ENCODE measurements at places on chromosomes 11 and 22.
A peak's percentile ranks its signal among the peaks of the same experiment; 100 is the strongest.

GRCh38 chr11:40215556-40215955 lies 1243.9 kb downstream of the LRRC4C start:
- DNase-seq = no peak

- no peak for DNase-seq
Measured at GRCh38 chr22:38029370-38029769, 27.8 kb upstream of the PICK1 start.

DNA sequence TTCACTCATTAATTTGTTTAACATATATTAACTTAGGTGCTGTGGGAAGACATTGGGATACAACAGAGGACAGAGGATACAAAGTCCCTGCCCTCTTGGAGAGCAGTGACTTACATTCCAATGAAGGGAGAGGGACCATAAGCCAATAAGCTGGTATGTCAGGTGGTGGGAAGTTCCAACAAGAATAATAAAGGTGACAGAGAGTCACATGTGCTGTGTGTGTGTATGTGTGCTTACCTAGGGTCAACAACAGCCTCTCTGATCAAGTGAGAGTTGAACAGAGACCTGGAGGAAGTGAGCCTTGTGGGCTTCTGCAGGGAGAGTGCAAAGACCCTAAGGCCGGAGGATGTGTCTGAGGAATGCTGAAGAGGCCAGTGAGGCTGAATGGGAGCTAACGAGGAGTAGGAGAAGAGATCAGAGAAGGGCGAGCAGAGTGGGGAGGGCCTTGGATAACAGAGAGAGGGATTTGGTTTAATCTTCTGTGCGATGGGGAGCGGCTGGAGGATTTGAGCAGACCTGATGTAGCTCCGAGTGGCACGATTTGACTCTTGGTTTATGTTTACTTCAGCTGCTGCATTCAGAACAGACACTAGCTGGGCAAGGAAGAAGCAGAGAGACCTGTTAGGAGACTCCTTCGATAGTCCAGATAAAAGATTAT lies 35.3 kb downstream of the MAP6 start:
- no peak for DNase-seq

GRCh38 chr11:128271401-128271800 lies 316.0 kb downstream of the ETS1 start:
- peak; percentile 13 for DNase-seq

- no peak for DNase-seq
Measured at GRCh38 chr11:42114927-42115326, 655.5 kb upstream of the LRRC4C start.

GRCh38 chr11:35717043-35717442 lies 54.5 kb downstream of the TRIM44 start:
- DNase-seq = no peak

DNA sequence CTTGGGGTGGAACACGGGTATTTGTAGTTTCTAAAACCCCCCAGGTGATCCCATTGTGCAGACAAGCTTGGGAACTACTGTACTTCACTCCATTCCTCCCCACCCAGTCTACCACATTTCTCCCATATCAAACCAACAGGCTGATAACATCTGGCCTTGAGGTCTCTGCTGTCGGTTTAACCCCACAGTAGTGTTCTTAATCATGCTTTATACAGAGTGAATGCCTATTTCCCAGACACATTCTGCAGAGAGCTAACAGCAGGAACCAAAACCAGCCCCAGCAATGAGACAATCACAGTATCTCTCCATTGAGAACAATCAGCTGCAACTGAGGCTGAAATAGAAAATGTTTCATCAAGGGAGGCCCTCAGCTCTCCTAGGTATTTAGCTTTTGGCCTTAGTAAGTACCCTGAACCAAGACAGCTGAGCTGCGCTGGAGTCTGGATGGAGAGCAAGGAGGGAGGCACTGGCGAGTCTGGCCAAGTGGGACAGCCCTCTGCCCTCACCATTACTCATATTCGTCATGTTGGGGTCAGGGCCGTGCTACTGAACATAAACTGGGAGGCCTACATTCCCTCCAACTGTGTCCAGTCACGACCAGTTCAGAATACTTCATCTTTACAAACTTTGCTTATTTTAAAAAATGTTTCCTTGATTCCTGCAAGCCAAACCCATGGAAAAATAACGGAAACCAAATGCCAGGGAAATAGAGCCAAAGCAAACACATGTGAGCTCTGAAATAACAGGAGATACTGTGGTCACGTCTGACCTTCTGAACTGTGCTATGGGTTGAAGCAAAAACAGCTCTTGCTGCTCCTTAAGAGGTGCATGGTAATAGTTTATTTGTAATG lies 81.0 kb downstream of the CCDC34 start:
- peak; percentile 46 for DNase-seq

DNA sequence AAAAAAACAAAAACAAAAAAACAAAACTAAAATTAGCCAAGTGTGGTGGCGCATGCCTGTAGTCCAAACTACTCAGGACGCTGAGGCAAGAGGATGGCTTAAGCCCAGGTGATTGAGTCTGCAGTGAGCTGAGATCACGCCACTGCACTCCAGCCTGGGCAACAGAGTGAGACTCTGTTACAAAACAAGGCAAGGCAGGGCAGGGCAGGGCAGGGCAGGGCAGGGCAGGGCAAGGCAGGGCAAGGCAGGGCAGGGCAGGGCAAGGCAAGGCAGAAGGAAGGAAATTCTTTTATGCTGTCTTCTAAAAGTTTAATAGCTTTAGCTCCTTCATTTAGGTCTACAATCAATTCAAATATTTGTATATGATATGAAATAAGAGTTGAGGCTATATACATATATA lies 50.1 kb upstream of the RASSF10 start:
- no peak for DNase-seq

GRCh38 chr11:122293296-122294023 lies 177.4 kb upstream of the BLID start:
- no peak for DNase-seq

DNA sequence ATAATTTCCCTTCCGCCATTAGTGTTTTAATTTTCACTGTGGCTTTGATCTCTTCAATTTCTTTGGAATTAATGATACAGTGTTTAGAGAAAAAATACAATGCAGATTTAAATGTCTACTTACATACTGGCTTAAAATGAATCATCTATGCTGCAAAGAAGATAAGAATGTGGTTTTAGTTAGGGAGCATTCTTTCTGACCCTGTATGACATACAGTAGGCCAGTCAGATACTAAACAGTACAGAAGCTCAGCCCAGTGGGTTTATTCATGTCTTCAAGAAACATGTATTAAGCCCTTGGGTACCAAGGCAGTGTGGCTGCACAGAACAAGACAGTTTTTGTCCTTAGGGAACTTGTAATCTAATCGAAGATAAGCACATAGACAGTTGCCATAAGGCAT lies 268.8 kb downstream of the DDX10 start:
- DNase-seq = peak; percentile 50

GRCh38 chr22:40939202-40939601 lies 12.0 kb upstream of the RBX1 start:
- DNase-seq = no peak

- no peak for DNase-seq
Measured at GRCh38 chr11:61109671-61110070, 7.4 kb downstream of the CD5 start.

DNA sequence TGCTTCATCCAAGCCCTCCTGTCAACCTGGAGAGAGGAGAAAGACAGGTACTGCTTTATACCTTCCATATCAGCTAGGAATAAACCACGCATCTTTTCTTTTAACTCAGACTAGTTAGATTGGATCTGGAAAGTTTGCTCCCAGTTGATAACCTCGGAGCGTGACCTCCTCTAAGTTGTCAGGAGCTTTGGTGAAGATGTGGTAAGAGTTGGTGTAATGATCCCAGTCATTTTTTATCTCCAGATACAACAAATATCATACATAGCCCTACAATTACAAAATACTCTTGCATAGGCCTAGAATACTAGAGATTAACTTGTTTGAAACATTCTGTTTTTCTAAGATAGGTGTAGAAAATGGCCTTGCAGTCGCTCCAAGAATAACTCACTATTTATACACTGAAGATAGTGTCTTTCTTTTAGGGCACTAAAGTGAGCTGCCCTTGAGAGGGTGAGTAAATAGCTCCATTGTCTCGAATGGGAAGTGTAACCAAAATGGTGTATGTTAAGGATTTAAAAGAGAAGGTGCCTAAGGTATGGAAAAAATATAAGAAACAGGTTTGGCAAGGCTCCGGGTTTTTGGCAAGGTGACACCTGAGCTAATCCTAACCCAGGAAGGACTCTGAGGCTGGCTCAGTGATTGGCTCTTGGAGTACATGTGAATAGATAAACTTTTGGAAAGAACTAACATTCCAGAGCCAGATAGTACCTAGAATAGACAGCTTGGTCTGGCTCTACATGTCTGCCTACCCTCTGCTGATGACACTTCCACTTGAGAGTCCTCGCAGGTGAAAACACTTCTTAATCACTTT lies 59.4 kb downstream of the GLYATL1 start:
- DNase-seq = no peak

GRCh38 chr11:128852327-128853023 lies 14.6 kb downstream of the KCNJ1 start:
- no peak for DNase-seq

- no peak for DNase-seq
Measured at GRCh38 chr22:31579835-31580242, 82.2 kb downstream of the PISD start.

DNA sequence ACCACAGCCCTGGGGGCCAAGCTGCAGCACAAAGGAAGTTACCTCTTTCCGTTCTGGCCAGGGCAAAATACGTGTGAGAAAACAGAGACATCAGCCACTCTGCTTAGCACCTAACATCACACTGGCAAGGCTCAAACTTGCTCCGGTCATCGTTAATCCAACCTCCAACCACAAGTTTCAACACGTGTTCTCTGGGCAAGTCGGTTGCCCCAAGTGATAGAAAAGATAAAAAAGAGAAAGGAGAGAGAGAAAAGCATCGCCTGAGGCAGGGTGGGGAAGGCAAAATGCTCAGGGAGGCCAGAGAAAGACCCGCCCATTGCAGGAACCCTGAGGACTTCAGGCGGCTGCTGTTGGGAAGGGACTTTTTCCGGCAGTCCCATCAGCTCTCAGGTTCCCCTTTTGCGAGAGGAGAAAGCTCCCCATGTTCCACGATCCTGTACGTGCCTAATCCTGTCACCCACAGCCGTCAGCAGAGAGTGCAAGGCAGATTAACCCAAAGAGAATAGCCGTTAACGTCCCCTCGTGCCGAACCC lies 18.5 kb upstream of the B4GALNT4 start:
- no peak for DNase-seq
